DMS53 (cell line): ENCODE measurements at places on chromosomes 1 and 21.

- peak; percentile 32 for DNase-seq
Measured at GRCh38 chr1:75014250-75014649, 119.9 kb upstream of the LHX8 start.

DNA sequence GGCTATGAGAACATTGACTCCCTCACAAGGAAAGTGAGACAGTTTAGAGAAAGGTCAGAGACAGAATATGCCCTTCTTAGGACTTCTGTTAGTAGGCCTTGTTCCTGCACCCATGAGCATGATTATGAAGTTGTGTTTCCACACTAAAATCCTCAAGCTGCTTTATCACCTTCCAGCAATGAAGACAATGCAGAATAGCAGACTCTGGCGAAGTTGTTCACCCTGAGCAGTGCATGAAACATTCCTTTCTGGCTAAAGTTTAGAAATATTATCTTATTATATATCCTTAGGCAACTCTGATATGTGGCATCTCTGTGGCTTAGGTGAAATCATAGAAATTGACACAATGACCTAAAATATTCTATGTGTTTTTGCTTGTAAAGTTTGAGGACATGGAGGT is 13.9 kb upstream of the OR2G2 start:
- no peak for DNase-seq

GRCh38 chr1:85612704-85613361 is 32.3 kb downstream of the CCN1 start:
- DNase-seq: peak; percentile 68

- no peak for DNase-seq
Measured at GRCh38 chr1:55931081-55931940, 648.1 kb downstream of the PLPP3 start.

GRCh38 chr1:47436979-47437446 is 831 bp upstream of the FOXD2 start:
- DNase-seq: peak; percentile 85

- no peak for DNase-seq
Measured at GRCh38 chr1:196393282-196393681, 215.0 kb downstream of the KCNT2 start.

- no peak for DNase-seq
Measured at GRCh38 chr21:32007456-32007855, 134.6 kb downstream of the HUNK start.

DNA sequence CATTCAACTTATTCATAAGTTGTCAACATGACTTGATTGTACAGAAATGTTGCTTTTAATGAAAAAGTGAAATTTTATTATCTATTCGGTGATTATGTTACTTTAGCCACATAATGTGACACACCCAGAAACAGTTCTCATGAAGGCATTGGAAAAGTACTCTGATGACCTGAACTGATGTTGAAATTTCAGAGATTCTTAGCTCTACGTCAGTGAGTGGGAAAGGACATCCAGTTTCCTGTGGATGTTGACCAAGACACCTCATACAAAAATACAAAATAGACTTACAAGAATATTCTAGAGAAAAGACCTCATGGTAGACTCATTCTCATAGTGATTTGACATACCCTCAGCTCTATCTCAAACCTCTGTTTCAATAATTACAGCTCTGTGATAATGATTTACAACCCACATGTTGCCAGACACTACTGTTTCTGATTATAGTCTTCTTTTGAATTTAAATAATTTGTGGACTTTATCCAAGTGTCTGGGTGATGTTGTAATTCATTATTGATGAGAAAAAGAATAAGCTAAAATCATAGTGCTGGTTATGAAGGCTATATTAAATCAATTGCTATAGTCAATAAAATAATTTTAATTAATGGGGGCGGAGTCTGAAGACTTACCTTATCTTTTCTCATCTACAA is 37.3 kb downstream of the KCNK2 start:
- no peak for DNase-seq

DNA sequence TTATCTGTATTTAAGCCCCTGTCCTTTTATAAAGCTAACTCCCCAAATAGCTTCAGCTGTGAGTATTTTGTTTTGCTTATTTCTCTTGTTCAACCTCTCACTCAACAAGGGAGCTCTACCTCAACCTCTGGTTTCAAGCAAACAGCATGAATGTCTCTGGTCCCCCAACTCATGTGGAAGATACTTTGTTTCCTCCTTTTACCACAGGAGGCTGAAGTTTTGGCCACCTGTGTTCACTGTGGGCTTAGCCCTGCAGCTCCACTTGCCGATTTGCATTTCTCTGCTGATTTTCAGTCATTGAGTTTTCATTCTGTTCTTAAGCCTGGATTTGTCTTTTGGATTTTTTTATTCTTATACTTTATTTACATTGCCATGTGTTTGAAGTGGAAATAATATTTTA is 613.1 kb downstream of the USP25 start:
- no peak for DNase-seq

- no peak for DNase-seq
Measured at GRCh38 chr1:59359325-59359724, 62.4 kb downstream of the FGGY start.

DNA sequence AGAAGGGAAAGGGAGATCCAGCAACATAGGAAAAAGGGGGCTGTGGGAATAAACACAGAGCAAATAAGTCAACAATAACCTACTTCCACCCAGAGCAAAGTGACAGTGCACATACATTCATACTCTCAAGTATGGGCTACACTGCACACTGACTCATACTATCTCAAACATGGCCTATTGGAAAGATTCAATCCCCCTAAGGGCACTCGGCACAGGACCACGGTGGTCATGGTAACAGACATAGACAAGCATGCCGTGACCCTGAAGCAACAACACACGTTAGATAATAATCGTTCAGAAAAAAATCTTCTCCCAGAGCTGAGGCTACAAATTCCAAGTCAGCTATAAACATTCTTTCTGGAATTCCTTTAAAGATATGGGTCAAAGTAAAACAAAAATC is 16.8 kb upstream of the JAK1 start:
- DNase-seq: peak; percentile 97

GRCh38 chr1:154445040-154445472 is 39.9 kb downstream of the IL6R start:
- DNase-seq: peak; percentile 46

DNA sequence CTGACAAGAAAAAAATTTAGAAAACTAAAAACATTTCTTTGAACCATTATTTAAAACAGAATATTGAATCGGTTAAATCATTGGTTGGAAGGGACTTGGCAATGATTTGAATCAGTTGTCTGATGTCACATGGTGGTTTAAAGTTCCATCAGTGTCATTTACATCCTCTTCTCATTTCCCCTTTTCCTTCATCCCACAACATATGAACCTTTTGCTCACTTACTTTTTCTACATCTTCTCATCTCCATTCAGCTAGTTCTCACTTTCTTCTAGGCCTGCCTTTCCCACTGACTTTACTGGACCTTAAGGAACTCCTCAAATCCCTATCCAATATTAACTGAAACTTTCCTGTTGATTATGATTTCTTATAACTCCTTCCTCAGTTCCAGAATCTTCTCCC is 58.5 kb downstream of the PHACTR4 start:
- no peak for DNase-seq

- no peak for DNase-seq
Measured at GRCh38 chr1:54809496-54810074, 8.5 kb upstream of the TTC22 start.

- DNase-seq: no peak
Measured at GRCh38 chr1:248791010-248791409, 34.7 kb downstream of the SH3BP5L start.

GRCh38 chr1:29500651-29501050 is 264.3 kb downstream of the PTPRU start:
- no peak for DNase-seq

GRCh38 chr21:46559291-46559983 is 45.4 kb downstream of the S100B start:
- no peak for DNase-seq

GRCh38 chr1:226821719-226822085 is 48.7 kb upstream of the PSEN2 start:
- DNase-seq: no peak

- DNase-seq: no peak
Measured at GRCh38 chr1:45796381-45796780, 7.0 kb upstream of the MAST2 start.

GRCh38 chr1:118144684-118145083 is 40.3 kb downstream of the SPAG17 start:
- no peak for DNase-seq

- DNase-seq: no peak
Measured at GRCh38 chr21:42165901-42166300, 53.0 kb upstream of the ABCG1 start.

- DNase-seq: no peak
Measured at GRCh38 chr1:166796620-166797236, 42.5 kb upstream of the POGK start.

- peak; percentile 28 for DNase-seq
Measured at GRCh38 chr1:17611991-17612390, 72.5 kb downstream of the ARHGEF10L start.

DNA sequence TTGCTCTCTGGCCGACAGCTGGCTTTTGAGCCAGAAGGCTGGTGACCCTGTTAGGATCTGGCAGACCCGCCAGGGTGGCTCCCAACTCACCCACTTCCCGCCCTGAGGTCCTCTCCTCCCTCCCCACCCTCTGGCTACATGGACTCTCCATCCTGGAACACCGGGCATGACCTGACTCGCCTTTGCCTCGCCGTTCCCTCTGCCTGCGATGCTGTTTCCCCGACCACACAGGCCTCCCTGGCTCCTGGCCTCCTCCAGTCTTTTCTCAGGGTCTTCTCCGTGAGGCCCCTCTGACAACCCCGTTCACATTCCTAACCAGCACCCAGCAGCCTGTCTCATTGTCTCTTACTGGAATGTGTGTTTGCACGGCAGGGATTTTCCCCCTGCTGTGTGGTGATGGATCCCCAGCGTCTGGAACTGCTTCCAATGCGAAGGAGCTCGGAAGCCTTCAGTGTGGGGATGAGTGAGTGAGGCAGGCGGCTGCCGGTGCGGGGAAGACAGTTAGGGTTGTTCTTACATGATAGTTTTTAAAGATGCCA is 46.0 kb upstream of the POFUT2 start:
- no peak for DNase-seq

GRCh38 chr1:226598455-226598849 is 49.9 kb downstream of the STUM start:
- DNase-seq: no peak

DNA sequence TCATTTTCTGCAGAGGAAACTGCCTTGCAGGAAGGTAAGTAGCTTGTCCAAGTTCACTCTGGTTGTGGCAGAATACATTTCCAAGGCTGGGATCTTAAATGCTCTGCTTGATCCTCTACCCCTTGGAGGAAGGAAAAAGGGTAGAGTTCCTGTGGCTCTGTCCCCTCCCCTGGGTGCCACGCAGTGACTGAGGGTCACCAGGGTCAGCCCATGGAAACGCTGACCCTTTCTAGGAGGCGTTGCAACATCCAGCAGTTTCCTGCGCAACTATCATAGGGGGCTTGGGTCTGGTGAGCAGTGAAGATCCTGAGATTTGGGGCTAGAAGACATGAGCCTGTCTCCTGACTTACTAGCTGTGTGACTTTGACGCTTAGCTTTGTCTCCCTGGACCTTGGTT is 29.4 kb upstream of the EPS8L3 start:
- no peak for DNase-seq
